ENCODE measurements at places on chromosomes 7 and 10. TPM values are rescaled to one million over a fixed set of nuclear protein-coding genes. Genes with fewer than 3 reads are reported as not detected.
A peak's percentile ranks its signal among the peaks of the same experiment; 100 is the strongest.

DNA sequence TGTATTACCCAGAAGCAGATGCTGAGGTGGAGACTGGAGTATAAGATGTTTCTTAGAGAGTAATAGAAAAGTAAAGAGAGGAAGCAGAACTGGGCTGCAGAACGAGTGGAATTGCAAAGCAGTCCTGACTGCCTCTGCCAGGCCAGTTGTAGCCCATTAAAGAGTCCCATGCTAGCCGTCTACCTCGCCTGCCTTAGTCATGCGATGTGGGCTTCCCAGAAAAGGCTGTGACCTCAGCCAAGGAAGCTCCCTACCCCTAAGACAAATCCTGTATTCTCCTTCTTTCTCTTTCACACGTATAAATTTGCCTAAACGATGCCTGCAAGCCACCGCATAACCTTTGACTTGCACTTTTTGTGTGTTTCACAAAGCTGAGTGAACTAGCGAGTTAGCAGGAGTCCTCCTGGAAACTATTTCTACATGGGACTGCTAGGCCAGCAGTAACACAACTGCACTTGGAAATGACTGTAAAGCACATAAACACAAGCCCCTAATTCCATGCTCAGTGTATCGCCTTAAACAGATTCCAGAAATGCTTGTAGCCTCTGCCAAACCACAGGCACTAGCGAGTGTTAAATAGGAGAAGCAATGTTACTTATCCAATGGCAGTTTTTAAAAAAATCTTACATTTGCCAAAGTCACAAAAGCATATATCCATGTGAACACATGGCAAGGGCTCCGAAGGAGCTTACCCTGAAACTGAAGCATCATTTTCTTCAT, 47.4 kb upstream of the GNAI1 start:
- H3K27me3 ChIP-seq: no peaks in the 10 kb centered on the region
- H3K4me1 ChIP-seq: no peaks in the 10 kb centered on the region
- H3K36me3 ChIP-seq: no peaks in the 10 kb centered on the region
- no peak overlapping the region for H3K27ac ChIP-seq
- H3K4me3 ChIP-seq: no peak overlapping the region

Gene HABP2
- total RNA-seq: 0.17 TPM

- H3K4me1 ChIP-seq: no peaks in the 10 kb centered on the region
- no peaks in the 10 kb centered on the region for H3K27me3 ChIP-seq
- DNase-seq: no peak
- no peak overlapping the region for H3K27ac ChIP-seq
These were observed 970.9 kb upstream of the LRRN3 start for GRCh38 chr7:110119883-110120581.

GRCh38 chr7:100629117-100629716, 12.1 kb downstream of the TFR2 start:
- no peaks in the 10 kb centered on the region for H3K27me3 ChIP-seq
- H3K4me1 ChIP-seq: peaks cover 3% of the 10 kb centered on the region
- no peak overlapping the region for H3K4me3 ChIP-seq
- no peaks in the 10 kb centered on the region for H3K36me3 ChIP-seq
- no peak overlapping the region for H3K27ac ChIP-seq

GRCh38 chr7:141562543-141562942, 11.3 kb downstream of the AGK start:
- H3K27ac ChIP-seq: no peak overlapping the region
- no peak for DNase-seq
- H3K27me3 ChIP-seq: no peaks in the 10 kb centered on the region
- no peaks in the 10 kb centered on the region for H3K4me1 ChIP-seq
- H3K4me3 ChIP-seq: no peak overlapping the region
- no peaks in the 10 kb centered on the region for H3K36me3 ChIP-seq

DNA sequence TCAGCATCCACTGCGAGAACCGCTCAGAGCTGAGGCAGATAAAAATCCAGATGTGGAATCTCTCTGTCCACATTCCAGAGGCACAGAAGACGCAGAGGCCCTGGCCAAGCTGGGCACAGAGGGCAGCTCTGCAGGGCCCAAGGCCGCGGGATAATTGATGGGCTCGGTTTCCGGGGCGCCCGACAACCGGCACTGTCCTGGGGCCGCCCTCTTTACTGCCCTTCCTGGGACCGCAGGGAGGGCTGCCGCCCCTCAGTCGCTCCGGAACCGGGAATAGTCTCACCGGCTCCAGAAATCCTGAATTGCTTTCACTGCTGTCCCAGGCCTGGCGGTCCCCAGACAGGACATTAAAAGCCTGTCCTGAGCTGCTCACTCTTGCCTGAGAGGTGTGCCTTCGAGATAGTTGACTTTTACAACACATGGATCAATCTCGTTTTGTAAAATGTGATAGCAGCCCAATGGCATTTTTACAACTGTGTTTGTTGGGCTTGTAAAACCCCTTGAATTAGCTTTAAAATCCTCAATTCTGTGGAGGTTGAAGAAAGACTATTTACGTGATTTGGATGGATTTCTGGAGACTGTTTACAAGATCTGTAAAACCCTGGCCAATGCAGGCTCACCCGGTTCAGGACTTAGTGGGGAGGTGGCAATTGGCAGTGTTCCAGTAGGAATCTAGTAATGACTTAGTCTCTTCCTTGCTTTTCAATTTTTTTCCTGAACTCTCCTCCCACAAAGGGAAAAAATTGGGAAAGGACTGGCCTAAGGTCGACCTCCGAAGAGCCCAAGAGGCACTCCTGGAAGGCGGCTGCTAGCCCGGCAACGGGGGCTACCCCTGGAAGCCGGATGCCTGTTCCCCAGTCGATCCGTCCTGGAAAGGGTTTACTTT, 1.4 kb upstream of the HOXA6 start:
- DNase-seq: no peak
- H3K4me3 ChIP-seq: peak overlapping the region; percentile 35
- no peaks in the 10 kb centered on the region for H3K36me3 ChIP-seq
- H3K27ac ChIP-seq: peak overlapping the region; percentile 85
- H3K27me3 ChIP-seq: no peaks in the 10 kb centered on the region

Gene KLF14
- total RNA-seq: not detected

GRCh38 chr7:665736-666453, 60.6 kb upstream of the DNAAF5 start:
- no peaks in the 10 kb centered on the region for H3K27me3 ChIP-seq
- no peak for DNase-seq
- H3K4me1 ChIP-seq: peaks cover 5% of the 10 kb centered on the region
- no peaks in the 10 kb centered on the region for H3K36me3 ChIP-seq
- H3K27ac ChIP-seq: no peak overlapping the region

DNA sequence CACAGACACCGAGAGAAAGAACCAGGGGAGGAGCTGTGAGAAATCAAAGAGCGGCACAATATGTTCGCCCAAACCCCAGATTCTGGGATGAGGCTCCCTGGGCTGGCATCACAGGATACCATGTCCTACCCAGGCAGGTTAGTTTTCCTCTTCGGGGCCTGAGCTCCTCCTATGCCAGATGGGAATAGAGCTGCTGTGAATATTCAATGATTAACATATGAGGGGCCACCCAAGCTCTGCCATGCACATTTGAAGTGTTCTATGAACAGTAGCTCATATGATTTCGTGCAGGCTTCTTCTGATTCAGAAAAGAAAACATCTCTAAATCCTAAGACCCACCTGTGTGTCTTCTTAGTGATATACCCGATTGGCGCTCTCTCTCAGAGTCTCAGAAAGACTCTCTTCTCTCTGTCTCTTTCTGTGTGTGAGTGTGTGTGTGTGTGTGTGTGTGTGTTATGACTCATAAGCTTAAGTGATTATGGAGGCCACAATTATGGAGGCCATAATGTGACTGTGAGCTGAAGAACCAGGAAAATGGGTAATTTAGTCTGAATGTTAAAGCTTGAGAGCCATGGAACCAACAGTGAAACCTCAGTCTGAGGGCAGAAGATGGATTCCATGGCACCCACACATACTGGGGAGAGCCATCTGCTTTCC, 220.5 kb downstream of the KLF6 start:
- DNase-seq: no peak
- H3K4me3 ChIP-seq: no peak overlapping the region
- no peak overlapping the region for H3K27ac ChIP-seq
- H3K4me1 ChIP-seq: no peaks in the 10 kb centered on the region
- H3K27me3 ChIP-seq: no peaks in the 10 kb centered on the region

- DNase-seq: no peak
- H3K36me3 ChIP-seq: no peaks in the 10 kb centered on the region
- H3K27ac ChIP-seq: no peak overlapping the region
- H3K4me1 ChIP-seq: peaks cover 3% of the 10 kb centered on the region
- H3K4me3 ChIP-seq: no peak overlapping the region
These were observed 104.0 kb downstream of the PLXDC2 start for GRCh38 chr10:19920075-19920726.

DNA sequence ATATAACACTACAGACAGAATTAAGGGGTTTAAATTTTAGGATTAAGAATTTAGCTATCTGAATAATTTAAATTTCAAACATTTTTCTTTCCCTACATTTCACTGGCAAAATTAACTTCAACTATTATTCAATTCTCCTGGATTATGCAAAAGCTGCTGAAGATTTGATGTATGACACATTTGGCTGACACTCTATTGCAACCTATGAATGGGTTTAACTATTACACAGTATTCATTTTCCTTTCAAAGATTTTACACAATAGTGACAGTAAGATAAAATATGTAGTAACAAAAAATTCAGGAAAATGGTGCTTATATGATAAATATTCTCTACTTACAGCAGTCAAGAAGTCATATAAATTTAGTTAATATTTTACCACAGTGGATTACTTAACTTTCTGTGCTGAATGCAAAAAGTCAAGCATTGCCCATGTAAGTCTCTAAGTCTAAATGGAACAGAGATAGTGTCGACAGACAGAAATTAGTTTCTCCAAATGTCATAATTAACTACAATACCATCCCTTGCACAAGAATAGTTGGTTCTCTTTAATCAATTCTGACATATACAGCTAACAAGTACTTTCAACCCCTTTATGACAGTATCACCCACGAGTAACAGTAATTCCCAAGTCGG, 194.1 kb upstream of the FRMD4A start:
- no peaks in the 10 kb centered on the region for H3K36me3 ChIP-seq
- H3K4me1 ChIP-seq: no peaks in the 10 kb centered on the region
- DNase-seq: no peak
- no peak overlapping the region for H3K4me3 ChIP-seq

GRCh38 chr10:17784688-17785087, 24.5 kb upstream of the MRC1 start:
- no peaks in the 10 kb centered on the region for H3K36me3 ChIP-seq
- no peak overlapping the region for H3K4me3 ChIP-seq
- H3K27ac ChIP-seq: no peak overlapping the region
- DNase-seq: no peak

- H3K4me3 ChIP-seq: no peak overlapping the region
- H3K4me1 ChIP-seq: peaks cover 29% of the 10 kb centered on the region
- peak overlapping the region; percentile 89 for H3K27ac ChIP-seq
- H3K36me3 ChIP-seq: no peaks in the 10 kb centered on the region
- DNase-seq: peak; percentile 85
These were observed 43.4 kb downstream of the MYOF start for GRCh38 chr10:93438613-93439253.

Gene GRID2IP
- 2.6 TPM for total RNA-seq

Gene CYP26C1
- total RNA-seq: 0.09 TPM

Gene MDH2
- 117 TPM for total RNA-seq

Measured in prostate gland (tissue), 2 donors.